Skeletal muscle tissue (tissue), 5 donors: ENCODE measurements at places on chromosomes 7 and 10. TPM values are rescaled to one million over a fixed set of nuclear protein-coding genes. Genes with fewer than 3 reads are reported as not detected.

Gene GPR37
- total RNA-seq, result 20.9 TPM

Gene CYP17A1
- total RNA-seq, result not detected

Gene AGBL3
- total RNA-seq, result 4.2 TPM

Gene AMZ1
- under 0.01 TPM for total RNA-seq

Gene TMEM236
- under 0.01 TPM for total RNA-seq

Gene OR2A1
- under 0.01 TPM for total RNA-seq

Gene INSYN2A
- total RNA-seq, result under 0.01 TPM

Gene ZFAND4
- total RNA-seq, result 21.9 TPM

Gene ZNF488
- total RNA-seq, result 1.6 TPM

Gene KCP
- under 0.01 TPM for total RNA-seq

Gene MYO1G
- 1.6 TPM for total RNA-seq

Gene DMBT1
- total RNA-seq, result not detected

Gene CPA4
- total RNA-seq, result 2.1 TPM

Gene LYZL1
- total RNA-seq, result not detected
